ENCODE measurements at places on chromosomes 12 and 14. TPM values are rescaled to one million over a fixed set of nuclear protein-coding genes. Genes with fewer than 3 reads are reported as not detected.

GRCh38 chr14:106459971-106460730, 933.8 kb downstream of the TMEM121 start:
- no peak for DNase-seq

DNA sequence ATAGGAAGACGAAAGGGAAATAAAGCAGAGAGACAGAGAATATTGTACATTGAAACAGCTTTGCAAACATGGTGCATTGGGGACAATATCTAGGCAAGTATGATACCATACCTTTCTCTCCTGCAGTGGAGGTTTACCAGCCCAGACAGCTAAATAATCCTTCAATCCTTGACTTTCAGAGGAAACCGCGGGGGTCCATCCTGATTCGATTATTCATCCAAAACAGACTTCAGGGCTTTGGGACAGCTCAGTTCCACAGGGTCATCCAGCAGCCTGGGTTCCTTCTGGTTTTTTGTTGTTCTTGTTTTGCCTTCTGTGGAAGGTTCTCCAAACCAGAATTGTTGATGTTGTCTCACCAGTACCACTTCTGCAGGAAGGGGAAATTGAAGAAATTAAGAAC, 81.5 kb downstream of the LGR5 start:
- no peak for DNase-seq

The SPX gene
- 17.1 TPM for polyA plus RNA-seq

The NANOG gene
- 0.63 TPM for polyA plus RNA-seq
